Foreskin melanocyte (primary cell): ENCODE measurements at places on chromosomes 5 and 9.
A peak's percentile ranks its signal among the peaks of the same experiment; 100 is the strongest.

DNA sequence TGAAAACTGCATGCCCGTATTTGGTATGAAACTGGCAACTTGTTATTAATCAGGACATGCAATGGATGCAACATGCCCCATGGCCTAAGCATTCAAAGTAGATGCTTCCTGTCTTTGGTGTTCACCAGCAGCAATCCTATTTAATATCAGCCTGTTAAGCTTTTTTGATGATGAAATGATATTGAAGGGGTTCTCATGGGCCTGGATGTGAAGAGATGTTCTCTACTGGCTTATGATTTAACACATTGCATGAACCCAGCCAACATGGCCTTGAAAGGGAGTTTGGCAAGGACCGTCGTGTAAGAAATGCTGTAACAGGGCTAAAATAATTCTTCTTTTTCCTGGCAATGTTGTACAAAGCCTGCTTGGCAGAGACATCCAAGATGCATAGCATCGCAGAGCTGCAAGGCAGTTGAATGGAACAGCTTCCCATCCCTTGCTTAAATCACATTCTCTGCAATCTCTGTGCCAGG lies 111.2 kb downstream of the SMARCA2 start:
- peak; percentile 38 for DNase-seq

- no peak for DNase-seq
Measured at GRCh38 chr5:143226872-143227271, 176.6 kb downstream of the NR3C1 start.

GRCh38 chr5:56607551-56607950 lies 207.8 kb upstream of the MAP3K1 start:
- DNase-seq = no peak

- DNase-seq = no peak
Measured at GRCh38 chr9:76651119-76651705, 113.0 kb upstream of the PCA3 start.

DNA sequence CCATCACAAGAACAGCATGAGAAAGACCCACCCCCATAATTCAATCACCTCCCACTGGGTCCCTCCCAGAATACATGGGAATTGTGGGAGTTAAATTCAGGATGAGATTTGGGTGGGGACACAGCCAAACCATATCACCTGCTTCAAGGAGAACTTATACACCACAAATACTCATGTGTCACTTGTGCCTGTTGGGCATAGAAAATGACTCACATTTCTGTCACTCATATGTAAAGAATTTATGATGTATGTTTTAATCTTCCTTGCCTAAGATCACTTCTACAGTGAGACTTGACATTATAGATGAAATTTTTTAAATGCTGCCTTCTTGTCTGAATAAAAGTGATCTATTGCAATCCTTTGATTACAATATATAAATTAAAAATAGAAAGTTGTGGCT lies 23.0 kb upstream of the PRDM6 start:
- DNase-seq = no peak

GRCh38 chr5:124040799-124041198 lies 528.8 kb downstream of the CSNK1G3 start:
- DNase-seq = no peak

DNA sequence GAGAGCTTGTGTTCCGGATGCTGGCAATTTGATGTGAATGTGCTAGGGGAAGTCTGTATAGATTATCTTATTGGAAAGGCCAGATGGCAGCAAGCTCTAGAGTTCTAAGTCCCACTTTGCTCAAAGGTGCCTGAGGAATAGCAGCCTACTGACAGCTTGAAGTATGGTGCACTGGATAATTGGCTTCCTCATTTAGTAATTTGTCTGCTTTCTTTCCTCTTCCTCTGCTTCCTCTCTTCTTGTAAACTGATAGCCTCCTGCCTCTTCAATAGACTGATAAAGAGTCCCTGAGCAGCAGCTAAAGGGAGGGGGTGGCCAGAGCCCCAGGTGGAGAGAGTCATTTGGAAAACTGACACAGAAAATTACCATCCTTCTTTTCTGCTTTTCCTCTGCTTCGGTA lies 177.3 kb downstream of the FGF1 start:
- no peak for DNase-seq

- no peak for DNase-seq
Measured at GRCh38 chr5:151100681-151101080, 19.8 kb upstream of the TNIP1 start.

- no peak for DNase-seq
Measured at GRCh38 chr5:150626853-150627276, 13.6 kb upstream of the SYNPO start.

DNA sequence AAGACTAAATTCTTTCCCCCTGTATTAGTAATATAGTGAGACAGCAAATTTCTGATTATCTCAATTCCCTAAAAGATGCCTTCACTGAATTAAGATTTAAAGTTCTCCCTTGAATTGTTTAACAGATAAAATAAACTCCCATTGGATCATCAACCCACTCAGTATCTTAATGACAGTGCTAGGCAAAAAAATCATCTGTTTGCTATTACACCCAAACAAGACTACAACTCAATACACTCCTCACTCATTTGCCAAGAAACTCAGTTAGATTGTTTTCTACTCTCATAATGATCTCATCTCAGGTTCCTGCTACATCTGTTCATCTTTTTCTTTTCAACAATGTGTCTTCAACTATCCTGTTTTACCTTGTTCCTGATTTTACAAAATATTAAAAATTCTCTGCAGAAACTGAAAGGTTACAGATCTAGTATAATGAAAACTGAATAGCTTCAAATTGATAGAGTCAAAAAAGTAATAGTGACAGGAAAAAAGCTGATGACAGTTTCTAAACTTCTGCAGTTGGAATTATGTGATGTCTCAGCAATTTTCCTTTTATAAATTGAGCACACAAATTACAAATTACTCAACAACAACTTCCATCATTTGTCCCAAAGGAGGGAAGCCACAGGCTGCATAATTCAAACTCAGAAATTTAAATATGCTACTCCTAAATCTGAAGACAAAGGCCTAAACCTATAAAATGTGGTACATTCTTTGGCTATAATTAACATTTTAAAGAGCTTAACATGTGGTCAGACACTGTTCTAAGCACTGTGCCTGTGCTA lies 39.4 kb downstream of the HOMER1 start:
- DNase-seq = no peak

- no peak for DNase-seq
Measured at GRCh38 chr5:94632024-94632423, 13.6 kb downstream of the SLF1 start.

DNA sequence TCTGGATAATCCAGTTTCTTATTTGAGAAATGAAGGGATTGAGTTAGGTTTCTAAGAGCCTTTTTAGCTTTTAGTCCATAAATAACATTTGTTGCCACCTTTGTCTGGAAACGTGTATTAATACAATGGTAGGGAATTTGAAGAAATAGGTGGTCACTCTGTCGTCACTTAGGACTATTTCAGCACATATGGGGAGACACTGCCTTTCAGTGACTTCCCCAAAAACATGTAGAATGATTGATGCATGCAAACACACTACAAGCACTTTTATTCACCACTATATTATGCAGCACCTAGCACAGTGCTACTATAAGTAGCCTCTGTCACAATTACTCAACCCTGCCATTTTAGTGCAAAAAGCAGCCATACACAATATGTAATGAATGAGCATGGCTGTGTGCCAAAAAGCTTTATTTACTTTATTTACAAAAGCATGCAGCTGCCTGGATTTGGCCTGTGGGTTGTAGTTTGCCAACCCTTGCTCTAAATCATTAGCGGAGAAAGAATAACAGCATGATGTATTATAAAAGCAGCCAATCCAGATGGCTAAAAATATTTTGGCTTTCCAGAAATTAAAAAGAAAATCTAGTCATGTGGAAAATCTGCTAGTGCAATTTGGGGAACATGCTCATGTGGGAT lies 154.2 kb upstream of the HMHB1 start:
- no peak for DNase-seq

GRCh38 chr5:88675708-88676636 lies 207.0 kb downstream of the MEF2C start:
- no peak for DNase-seq

DNA sequence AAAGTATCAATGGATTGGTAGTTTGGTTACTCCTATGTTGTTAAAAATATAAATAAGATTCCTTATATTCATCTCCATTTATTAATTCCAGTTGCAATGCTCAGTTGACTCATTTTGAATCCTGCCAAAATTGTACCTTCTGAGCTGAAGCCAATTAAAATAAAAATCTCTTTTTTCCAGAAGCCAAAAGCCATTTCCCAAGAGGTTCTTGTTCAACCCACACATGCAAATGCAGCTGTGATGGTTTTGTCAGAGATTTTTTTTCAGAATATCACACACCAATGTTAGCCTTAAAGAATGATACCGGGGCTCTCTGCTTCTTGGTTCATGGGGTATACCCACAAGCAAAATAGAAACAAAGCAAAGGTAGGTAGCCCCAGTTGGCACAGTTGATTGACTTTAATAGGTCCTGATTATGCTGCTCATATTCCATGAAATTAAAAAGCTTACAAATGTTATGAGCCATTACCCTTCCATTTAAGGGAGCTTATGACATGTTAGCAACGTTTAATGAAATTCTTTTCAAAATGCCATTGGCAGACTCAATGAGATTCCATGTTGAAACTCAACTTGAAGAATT lies 208.0 kb downstream of the SGCD start:
- DNase-seq = no peak

DNA sequence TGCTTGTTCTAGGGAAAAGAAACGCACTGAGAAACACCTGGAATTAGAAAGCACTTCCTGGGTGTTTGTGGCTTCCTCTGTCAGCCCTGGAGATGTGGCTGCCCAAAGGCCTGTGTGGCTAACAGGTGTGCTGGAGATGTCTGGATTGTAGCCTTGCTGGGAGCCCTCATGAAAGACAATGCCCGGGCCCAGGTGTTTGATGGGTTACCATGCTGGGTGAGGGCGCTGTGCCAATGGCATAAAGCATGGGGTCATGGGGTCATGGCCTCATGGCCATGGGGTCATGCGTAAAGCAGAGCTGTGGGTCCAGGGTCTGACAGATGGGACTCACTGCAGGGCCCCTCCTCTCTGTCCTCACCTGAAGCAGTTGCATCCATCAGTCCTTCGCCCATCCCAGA lies 21.6 kb downstream of the ANKRD33B start:
- DNase-seq = no peak
